ENCODE measurements at places on chromosomes 13 and 19.

DNA sequence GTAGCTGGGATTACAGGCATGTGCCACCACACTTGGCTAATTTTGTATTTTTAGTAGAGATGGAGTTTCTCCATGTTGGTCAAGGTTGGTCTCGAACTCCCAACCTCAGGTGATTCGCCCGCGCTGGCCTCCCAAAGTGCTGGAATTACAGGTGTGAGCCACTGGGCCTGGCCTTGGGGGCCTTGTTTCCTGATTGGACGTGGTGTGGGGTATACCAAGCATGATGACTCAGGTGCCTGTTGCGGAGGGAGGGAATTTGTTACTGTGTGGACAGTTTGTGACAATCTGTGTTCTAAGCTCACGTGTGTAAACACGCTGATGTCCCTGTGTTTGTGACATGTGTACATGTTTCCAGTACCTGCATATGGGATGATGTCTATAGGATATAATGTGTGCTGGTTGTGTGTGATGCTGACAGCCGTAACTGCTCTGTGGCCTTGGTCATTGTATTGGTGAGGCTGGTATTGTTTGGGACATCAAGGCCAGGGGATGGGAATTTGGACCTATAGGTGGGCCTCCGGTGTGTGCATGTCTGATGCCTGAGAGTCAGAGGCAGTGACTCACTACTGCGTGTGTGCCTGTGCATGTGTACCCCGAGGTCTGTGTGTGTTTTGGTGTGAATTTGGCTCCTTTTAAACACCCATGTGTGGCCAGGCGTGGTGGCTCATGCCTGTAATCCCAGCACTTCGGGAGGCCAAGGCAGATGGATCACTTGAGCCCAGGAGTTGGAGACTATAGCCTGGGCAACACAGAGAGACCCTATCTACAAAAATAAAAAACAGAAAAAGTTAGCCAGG is 1.6 kb upstream of the EGLN2 start:
- H3K4me3 ChIP-seq = peak overlapping the region; percentile 99
- peak overlapping the region; percentile 95 for H3K27ac ChIP-seq
- DNase-seq = no peak
- H3K36me3 ChIP-seq = peaks cover 8% of the 10 kb centered on the region

DNA sequence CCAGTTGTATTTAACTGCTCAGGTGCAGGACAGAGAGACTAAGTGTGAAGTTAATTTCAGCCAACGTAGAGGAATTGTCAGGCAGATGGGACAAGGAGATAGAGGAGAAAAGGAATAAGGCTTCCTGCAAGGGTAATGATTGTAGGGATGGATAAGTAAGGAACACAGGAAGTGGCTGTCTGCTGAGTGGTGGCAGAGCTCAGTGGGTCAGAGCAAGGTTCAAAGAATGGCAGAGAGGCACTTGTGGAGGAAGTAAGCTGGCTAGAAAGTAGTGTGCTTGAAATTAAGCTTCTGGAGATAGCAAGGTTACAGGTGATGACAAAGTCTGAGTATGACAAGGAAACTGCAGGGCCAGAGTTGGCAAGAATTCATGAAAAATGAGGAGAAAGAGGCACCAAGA is 47.9 kb downstream of the USPL1 start:
- H3K27ac ChIP-seq = no peak overlapping the region
- no peak overlapping the region for H3K4me3 ChIP-seq
- no peaks in the 10 kb centered on the region for H3K36me3 ChIP-seq
- DNase-seq = no peak
- H3K27me3 ChIP-seq = no peaks in the 10 kb centered on the region
- H3K4me1 ChIP-seq = no peaks in the 10 kb centered on the region

GRCh38 chr19:13262450-13262849 is 112.2 kb downstream of the IER2 start:
- no peaks in the 10 kb centered on the region for H3K4me1 ChIP-seq
- H3K27ac ChIP-seq = no peak overlapping the region
- H3K27me3 ChIP-seq = no peaks in the 10 kb centered on the region
- H3K4me3 ChIP-seq = no peak overlapping the region

- peaks cover 9% of the 10 kb centered on the region for H3K36me3 ChIP-seq
- no peak for DNase-seq
- no peaks in the 10 kb centered on the region for H3K4me1 ChIP-seq
- no peak overlapping the region for H3K27ac ChIP-seq
Observed at GRCh38 chr19:50292216-50292827, 36.9 kb downstream of the KCNC3 start.

- H3K36me3 ChIP-seq = peaks cover 13% of the 10 kb centered on the region
- no peaks in the 10 kb centered on the region for H3K27me3 ChIP-seq
- H3K27ac ChIP-seq = peak within 1 kb of the TSS; percentile 92
- peak; percentile 92 for DNase-seq
- peak within 1 kb of the TSS; percentile 68 for H3K4me3 ChIP-seq
Observed at GRCh38 chr19:41218615-41219507, at the start of gene AXL. Gene AXL (plus strand): TSS chr19:41219223. CDS start chr19:41219393, 170 bp downstream.

GRCh38 chr19:778910-779653 is 18.2 kb upstream of the PTBP1 start:
- H3K36me3 ChIP-seq = no peaks in the 10 kb centered on the region
- no peaks in the 10 kb centered on the region for H3K27me3 ChIP-seq
- H3K4me3 ChIP-seq = peak overlapping the region; percentile 22

DNA sequence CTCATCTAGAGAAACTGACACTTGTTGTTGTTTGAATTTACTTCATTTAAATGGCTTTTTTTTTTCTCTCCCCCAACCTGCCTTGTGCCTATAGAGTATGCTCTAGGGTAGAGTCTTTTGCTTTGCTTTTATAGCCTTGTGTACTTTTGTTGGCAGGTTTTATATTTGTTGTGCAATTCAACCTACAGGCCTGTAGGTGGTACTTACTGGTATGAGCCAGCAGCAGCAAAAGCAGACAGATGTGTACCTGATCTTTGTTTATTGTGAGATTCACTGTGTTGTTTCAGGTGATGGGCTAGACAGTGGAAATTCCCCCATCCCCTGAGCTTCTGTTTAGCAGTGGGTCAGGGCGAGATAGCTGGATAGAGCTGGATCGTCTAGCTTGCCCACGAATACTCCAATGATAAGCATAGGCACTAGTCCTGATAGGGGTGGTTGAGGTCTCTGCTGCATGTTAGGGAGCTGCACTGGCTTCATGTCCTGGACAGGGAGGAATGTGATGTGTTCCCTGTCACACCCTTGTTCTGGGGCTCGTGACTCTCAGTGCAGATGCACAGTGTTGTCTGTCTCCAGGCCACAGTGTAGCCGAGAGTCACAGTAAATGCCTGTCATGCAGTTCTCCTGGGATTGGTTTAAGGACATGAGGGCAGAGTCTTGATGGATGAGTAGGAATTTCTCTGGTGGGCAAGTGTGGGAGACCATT is 21.3 kb downstream of the DNAJC3 start:
- no peaks in the 10 kb centered on the region for H3K36me3 ChIP-seq
- H3K27me3 ChIP-seq = no peaks in the 10 kb centered on the region
- no peaks in the 10 kb centered on the region for H3K4me1 ChIP-seq

All from ascending aorta (tissue), 2 donors.